ENCODE measurements at places on chromosomes 1 and 21.
A peak's percentile ranks its signal among the peaks of the same experiment; 100 is the strongest.

DNA sequence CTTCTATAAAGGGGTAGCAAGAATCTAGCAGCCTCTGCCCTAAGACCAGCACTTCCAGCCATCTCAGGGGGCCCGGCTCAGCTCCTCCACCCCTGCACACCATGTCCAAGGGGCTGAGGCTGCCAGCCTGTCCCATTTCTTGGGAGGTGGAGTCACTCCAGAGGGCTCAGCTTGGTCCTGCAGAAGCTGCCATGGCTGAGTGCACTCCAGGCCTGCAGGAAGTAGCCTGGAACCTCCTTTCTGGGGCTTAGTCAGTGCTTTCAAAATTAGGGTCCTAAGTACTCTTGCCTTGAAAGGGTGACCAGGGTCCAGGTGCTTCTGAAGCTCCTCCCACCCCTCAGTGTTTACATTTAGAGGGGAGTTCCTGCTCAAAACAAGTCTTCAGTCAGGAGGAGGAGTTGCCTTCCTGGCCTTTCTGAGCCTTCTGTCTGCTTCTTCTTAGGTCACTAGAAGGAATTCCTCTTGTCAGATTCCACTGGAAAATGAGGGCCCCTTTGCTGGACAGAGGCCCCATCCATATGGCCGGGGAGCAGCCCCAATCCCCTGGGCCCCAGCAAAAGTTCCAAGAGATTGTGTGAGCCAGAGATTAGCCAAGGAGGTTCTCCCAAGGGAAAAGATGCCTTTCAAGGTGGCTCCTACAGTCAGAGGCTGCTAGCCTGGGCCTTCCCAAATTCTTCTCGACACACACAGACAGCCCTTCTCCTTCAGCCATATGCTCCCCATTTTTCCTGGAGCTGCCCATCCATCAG is 128.1 kb upstream of the VAMP3 start:
- no peak for DNase-seq

DNA sequence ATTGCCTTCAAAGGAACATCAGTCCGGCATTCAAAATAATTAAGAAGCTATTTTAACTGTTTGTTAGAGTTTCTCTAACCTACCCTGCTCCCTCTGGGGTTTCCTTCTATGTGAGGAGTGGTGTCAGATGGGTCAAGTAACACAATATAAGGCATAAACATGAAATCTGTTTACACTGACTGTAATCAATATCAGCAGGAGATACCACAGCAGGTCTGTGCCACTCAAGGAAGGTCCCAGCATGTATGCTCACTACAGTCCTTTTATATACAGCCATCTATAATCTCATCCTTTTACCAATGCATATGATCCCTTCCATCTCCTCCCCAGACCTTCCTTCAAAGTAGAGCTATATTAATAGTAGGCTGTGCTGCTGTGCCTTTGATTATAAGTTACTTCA is 25.4 kb downstream of the EEIG2 start:
- DNase-seq, result no peak

- no peak for DNase-seq
Measured at GRCh38 chr1:216186816-216187215, 236.4 kb downstream of the USH2A start.

GRCh38 chr1:53331446-53332185 is 3.7 kb upstream of the LRP8 start:
- DNase-seq, result no peak

GRCh38 chr1:17466359-17466758 is 26.9 kb upstream of the RCC2 start:
- no peak for DNase-seq

- DNase-seq, result no peak
Measured at GRCh38 chr1:187226396-187226795, 397.6 kb downstream of the PLA2G4A start.

- DNase-seq, result no peak
Measured at GRCh38 chr1:197954718-197955418, 37.7 kb downstream of the LHX9 start.

GRCh38 chr1:232012773-232013386 is 386.3 kb downstream of the DISC1 start:
- no peak for DNase-seq

DNA sequence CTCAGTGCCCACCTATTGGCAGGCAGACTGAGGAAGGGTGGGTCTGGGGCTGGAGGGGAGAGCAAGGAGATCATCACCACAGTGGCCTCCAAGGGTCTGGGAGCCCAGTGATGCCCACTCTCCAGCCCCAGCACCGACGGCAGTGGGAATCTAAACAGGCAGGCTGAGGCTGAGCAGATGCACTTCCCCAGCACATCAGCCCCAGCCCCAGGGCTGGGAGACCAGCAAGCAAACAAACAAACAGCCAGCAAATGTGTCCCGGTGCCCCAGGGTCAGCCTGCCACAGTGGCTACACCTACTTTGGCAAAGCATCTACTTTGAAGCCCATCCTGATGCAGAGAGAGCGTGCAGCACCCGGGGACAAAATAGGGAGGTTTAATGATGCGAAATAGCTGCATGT is 216.3 kb upstream of the ZC3H12A start:
- no peak for DNase-seq

- peak; percentile 81 for DNase-seq
Measured at GRCh38 chr1:243508303-243508713, 252.5 kb downstream of the SDCCAG8 start.

DNA sequence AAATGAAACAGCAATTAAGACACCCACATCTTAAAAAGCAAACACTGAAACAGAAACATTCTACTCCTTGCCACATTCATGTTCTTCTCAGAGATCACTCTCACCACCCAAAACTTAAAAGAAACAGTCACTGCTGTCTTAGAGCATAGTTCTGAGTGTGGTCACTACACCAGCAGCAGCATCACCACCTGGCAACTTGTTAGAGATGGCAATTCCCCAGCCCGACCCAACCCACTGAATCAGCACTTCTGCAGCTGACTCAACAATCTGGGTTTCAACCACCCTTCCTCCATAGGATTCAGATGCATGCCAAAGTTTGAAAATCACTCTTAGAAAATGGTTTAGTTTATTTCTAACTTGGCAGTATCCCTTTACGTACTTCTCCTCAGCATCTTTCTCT is 126.1 kb downstream of the CDC42BPA start:
- no peak for DNase-seq

GRCh38 chr1:113874012-113874879 is 2.7 kb upstream of the PTPN22 start:
- no peak for DNase-seq

DNA sequence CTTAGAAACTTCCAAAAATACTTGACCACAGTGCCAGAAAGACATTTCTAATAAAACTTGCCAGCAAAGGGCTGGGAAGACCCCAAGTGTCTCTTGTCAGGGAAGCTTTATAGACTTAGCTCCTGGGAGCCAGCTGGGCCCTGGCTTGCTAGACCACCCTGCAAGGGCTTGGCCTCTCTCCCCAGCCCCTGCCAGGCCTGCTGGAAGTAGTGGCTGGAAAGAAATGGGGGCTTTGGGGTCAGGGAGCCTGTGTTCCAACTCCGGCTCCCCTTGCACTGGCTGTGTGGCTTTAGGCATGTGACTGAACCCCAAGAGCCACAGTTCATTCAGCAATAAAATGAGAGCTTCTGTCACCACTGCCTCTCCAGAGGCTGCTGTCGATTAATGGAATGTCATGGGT is 31.1 kb downstream of the H3-3A start:
- DNase-seq, result no peak

GRCh38 chr1:22754106-22754768 is 43.6 kb downstream of the EPHB2 start:
- no peak for DNase-seq

- no peak for DNase-seq
Measured at GRCh38 chr1:234918961-234919761, 209.5 kb downstream of the TOMM20 start.

- DNase-seq, result no peak
Measured at GRCh38 chr1:29811727-29812407, 575.5 kb downstream of the PTPRU start.

GRCh38 chr21:44382536-44382935 is 29.1 kb downstream of the TRPM2 start:
- DNase-seq, result no peak

DNA sequence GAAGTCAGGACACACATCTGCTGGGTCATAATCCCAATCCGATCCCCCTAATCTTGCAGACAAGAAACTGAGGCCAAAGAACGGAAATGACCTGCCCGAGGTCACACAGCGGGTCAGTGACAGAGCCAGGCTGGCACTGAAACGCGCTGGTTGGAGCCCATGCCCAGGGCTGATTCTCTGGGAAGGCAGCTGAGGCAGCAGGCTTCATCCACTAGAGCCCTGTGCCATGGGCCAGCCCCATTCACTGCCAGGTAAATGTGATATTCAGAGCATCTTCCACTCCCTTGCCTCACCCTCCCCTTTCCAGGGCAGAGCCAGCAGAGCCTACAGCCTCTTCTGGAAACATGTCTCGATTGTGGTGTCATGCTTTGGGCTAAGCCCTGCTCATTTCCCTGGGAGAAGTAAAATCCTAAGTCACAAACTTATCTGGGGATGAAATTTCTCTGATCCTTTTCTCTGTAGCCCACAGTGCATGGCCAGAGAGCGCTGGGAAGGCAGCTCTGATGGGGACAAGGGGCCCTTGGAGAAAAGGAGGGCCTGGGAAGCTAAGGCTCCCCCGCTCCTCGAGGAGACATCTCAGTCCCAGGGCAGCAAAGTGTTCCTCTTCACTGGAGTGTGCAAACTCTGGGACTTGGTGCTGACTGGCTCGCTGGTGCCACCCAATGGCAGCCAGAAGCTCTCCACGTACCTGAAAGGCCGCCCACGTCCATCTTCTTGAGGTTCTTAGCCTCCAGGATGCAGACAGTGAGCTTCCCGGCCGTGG is 110.4 kb downstream of the SYT2 start:
- DNase-seq, result peak; percentile 14

GRCh38 chr1:226438007-226438406 is 30.1 kb upstream of the PARP1 start:
- no peak for DNase-seq

GRCh38 chr21:45443595-45444181 is 38.7 kb downstream of the COL18A1 start:
- no peak for DNase-seq

GRCh38 chr21:40638466-40639251 is 208.3 kb downstream of the DSCAM start:
- no peak for DNase-seq

DNA sequence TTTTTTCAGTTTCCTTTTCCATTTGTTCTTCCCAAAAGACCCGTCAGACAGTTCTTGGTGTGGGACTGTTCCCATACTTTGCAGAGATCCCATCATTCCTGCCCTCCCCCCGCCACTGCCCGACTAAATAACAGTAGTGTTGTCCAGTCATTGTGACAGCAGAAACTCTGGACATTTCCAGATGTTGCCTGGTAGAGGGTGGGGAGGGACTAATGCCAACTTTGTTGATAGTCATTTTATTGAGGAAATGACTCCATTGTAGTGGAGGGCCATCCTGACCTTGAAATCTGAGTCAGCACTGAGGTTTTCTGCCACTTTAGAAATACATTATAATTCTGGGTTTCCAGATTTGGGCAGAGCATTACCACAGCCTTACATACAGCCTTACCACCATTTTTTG is 85.4 kb downstream of the CEP350 start:
- no peak for DNase-seq

GRCh38 chr1:113684153-113684541 is 75.1 kb downstream of the PHTF1 start:
- no peak for DNase-seq

- DNase-seq, result no peak
Measured at GRCh38 chr1:201619513-201619912, 80.6 kb downstream of the NAV1 start.

GRCh38 chr1:56414728-56415224 is 164.6 kb downstream of the PLPP3 start:
- DNase-seq, result no peak

- no peak for DNase-seq
Measured at GRCh38 chr1:62285984-62286785, 33.0 kb downstream of the KANK4 start.

DNA sequence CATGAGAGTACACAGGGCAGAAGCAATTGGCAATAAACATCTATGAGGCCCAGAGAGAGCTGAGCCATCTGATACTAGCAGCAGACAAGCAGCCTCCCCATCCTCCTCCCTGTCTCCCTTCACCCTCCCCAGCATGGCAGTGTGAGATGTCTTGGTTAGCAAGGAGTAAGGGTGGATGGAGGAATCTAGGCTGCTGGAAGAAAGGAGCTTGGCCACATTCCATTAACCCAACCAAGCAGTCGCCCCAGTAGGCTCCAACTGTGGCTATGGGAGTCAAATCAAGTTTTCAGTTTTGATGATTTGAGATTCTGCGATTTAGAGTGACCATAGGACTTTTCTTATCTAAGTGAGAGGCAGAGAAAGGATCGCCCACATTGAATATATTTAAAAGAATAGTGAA is 12.9 kb upstream of the RUNX1 start:
- no peak for DNase-seq

GRCh38 chr1:226525750-226526149 is 22.8 kb upstream of the STUM start:
- no peak for DNase-seq

GRCh38 chr1:169360415-169360814 is 7.2 kb downstream of the NME7 start:
- DNase-seq, result no peak

GRCh38 chr1:65112811-65113210 is 35.2 kb upstream of the AK4 start:
- no peak for DNase-seq

GRCh38 chr21:35139382-35139715 is 90.2 kb upstream of the RUNX1 start:
- DNase-seq, result no peak

DNA sequence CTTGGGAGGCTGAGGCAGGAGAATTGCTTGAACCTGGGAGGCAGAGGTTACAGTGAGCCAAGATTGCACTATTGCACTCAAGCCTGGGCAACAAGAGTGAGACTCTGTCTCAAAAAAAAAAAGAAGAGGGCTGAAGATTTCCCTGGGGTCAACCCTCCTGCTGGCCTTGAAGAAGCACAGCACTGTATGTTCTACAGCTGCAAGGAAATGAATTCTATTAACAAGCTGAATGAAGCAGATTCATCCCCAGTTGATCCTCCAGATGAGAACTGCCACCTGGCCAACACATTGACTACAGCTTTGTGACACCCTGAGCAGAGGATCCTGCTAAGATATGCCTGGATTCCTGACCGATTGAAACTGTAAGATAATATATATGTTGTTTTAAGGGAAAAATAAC is 129.5 kb downstream of the ADSS2 start:
- no peak for DNase-seq

DNA sequence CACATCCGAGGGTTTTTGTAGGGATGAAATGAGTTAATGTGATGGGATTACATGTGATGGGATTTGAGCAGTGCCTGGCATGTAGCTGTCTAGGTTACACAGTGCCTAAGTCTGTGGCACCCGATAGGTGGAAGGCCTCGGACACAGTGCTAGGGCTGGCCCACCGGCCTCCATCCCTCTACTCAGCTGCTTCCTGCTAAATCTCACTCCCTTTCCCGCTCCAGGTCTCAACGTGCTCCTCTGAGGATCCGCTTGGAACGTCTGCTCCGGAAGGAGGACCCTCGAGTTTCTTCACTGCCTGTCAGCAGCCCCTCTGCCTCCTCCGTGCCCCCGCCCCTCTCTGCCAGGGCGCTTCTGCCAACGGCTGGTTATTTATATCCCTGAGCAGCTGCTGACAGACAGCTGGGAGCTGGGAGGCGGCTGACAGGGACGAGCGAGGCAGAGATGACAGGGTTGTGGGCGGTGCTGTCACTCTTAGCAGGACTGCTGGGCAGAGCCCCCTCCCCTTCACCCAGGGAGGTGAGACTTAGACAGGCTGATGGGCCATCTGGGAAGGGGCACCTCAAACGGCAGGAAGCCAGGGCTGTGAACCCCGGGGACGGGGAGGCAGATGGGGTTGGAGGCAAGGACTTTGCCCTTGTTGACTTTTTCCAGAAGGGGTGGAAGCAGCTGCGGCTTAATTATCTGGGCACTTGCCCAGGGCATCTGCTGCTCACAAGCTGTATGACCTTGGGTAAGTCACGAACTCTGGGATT is 26.6 kb upstream of the LRRN2 start:
- DNase-seq, result peak; percentile 41
